AG08395 (cell line): ENCODE measurements at places on chromosomes 13 and 19.

GRCh38 chr13:73215823-73216222, 157.0 kb downstream of the KLF5 start:
- DNase-seq: peak; percentile 49

DNA sequence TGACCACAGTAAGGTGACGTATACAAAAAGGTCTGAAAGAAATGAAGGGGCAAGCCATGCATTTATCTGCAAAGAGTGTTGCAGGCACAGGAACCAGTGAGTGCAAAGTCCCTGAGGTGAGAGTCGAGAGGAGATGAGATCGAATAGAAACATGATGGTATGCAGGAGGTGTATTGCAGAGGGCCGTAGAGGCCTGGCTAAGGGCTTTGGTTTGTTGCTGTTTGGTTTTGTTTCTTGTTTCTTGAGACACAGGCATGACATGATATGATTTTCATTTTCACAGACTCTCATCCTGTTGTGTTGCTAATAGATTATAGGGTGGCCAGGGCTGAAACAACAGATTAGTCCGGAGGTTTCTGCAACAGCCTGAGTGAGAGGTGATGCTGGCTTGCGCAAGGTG, 80.4 kb downstream of the HSPH1 start:
- no peak for DNase-seq

DNA sequence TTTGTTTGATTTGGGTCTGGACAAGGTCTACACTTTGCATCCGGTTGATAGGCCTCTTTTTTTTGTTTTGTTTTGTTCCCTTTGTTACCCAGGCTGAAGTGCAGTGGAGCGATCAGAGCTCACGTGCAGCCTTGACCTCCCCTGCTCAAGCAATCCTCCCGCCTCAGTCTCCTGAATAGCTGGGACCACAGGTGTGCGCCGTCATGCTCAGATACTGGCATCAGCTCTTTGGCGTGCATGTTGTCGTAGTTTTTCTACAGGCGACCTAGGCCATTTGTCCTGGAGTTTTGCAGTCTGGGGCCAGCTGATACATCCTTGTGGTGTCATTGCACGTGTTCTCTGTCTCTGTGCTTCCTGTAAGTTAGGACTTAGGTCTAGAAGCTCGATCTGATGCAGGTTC, 16.3 kb downstream of the PAK4 start:
- DNase-seq: no peak

GRCh38 chr13:99042521-99043250, 64.8 kb upstream of the DOCK9 start:
- DNase-seq: no peak

- DNase-seq: peak; percentile 52
These were observed 7.2 kb downstream of the WDR18 start for GRCh38 chr19:991174-991931.

GRCh38 chr13:108728370-108728769, 99.0 kb downstream of the MYO16 start:
- no peak for DNase-seq

DNA sequence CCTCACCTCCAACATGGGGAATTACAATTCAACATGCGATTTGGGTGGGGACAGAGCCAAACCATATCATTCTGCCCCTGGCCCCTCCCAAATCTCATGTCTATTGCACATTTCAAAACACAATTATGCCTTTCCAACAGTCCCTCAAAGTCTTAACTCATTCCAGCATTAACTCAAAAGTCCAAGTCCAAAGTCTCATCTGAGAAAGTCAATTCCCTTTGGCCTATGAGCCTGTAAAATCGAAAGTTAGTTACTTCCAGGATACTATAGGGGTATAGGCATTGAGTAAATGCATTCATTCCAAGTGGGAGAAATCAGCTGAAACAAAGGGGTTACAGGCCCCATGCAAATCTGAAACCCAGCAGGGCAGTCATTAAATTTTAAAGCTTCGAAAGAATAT, 558.2 kb downstream of the IRS2 start:
- DNase-seq: no peak

DNA sequence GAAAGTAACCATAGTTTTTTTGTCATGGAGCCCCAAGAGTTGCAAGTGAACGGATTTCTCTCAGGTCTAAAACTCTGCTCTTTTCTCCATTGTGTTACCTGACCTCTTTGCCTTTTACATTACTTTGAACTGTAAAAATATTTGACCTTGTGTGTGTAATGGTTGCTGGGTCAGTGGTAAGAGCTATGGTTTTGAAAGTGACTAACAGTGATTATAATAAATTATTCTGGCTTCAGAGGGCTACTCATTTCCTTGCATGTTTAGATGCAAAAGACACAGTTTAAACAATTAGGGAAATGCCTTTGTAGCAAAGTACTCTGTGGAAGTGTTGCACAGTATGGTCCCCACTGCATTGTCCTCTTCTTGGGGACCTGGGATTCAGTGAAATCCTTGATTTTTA, 29.3 kb upstream of the PSG8 start:
- peak; percentile 6 for DNase-seq

GRCh38 chr19:41330481-41330880, 20.5 kb downstream of the CCDC97 start:
- no peak for DNase-seq

GRCh38 chr13:36725936-36726335, 52.1 kb downstream of the SERTM1 start:
- no peak for DNase-seq

DNA sequence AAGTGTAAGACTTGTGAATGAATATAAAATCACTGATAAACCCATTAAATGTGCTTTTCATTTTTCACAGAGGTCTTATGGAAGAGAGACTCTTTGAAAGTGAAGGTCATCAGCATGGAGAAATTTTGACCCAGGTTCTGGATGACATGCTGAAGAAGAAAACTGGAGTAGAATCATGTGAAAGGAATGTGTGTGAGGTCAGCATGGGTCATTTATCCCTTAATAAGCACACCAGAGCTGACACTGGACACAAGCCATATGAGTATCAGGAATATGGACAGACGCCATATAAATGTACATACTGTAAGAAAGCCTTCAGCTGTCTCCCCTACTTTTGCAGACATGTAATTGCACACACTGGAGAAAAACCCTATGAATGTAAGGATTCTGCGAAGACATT, 29.0 kb downstream of the ZNF20 start:
- DNase-seq: no peak
